ENCODE measurements at places on chromosomes 5 and 9.

DNA sequence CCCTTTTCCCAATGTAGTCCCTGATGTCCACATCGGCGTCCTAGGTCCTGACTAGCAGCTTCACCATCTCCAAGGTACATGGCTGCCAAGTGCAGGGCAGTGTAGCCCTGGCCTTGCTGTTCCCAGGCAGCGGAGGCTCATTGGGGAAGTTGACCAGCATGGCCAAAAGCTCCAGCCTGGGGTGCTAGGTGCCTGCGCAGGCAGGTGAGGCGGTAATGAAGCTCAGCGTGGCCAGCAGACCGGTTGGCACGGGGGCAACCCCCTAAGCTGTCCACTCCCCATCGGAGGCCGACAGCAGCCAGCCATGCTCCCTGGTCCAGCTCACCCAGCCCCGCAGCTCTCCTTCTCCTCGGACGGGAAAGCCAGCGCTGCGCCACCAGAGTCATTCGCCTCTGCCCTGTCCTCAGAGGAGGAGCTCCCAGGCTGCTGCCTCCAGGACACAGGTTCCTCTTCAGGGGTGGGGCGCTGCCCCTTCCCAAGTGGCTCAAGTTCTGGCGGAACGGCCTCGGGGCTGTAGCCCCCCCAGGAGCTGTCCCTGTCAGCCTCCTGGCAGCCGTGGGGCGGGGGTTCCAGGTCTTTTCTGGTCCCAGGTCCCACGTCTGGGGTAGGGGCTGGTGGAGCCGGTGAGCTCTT lies 1218.2 kb downstream of the FOXD4L5 start:
- DNase-seq: no peak

DNA sequence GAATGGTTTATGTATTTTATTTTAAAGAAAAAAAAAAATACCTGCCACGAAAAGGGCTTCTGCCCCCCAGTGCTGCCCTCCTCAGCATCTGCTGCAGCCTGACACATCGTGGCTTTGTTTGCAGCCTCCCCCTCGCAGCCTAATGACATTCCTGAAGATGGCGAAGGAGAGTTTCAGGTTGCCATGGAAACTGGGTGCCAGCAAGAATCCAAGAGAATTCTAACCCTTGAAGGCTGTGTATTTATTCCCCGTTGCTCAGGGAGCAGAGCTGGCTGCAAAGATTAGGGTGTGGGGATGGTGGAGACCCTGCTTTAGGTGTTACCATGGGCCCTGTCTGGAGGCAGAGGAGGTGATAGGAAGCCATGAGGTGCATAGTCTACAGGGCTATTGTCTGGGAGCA lies 126.6 kb downstream of the NSG2 start:
- DNase-seq: no peak

- DNase-seq: no peak
These were observed 33.6 kb upstream of the COL5A1 start for GRCh38 chr9:134607971-134608370.

GRCh38 chr9:3751125-3751758 lies 225.4 kb upstream of the RFX3 start:
- DNase-seq: no peak

DNA sequence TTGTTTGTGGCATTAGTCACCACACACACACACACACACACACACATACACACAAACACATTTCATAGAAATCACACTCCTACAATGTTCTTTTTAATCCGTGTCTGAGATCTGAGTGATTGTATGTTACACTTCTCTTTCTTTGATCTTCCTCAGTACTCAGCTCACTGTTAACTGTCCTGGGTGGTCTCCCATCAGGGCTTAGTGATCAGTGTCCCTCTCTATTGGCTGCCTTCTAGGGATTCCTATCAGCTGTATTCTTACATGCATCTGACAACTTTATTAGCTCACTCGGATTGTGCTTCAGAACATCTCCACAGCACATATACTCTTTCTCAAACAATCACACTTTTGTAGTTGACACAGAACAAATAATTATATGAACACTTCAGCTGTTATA lies 170.2 kb upstream of the POU5F2 start:
- no peak for DNase-seq

DNA sequence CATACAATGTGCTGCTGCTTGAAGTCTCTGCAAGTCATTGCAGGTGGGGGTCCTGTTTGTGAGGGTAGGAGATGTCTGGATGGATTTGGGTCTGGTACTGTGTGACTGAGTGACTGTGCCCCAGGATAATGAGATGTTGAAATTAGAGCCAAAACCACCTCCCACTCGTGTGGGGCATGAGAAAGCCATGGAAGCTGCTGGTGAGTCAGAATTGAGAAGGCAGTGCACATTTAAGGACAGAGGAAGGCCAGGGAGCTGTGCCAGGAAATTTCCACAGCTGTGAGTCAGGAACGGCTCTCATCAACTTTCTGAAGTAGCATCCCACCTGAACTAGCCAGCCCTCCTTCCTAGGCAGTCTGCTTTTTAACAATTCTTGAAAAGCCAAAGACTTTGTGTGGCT lies 229.8 kb downstream of the DRD1 start:
- DNase-seq: no peak

DNA sequence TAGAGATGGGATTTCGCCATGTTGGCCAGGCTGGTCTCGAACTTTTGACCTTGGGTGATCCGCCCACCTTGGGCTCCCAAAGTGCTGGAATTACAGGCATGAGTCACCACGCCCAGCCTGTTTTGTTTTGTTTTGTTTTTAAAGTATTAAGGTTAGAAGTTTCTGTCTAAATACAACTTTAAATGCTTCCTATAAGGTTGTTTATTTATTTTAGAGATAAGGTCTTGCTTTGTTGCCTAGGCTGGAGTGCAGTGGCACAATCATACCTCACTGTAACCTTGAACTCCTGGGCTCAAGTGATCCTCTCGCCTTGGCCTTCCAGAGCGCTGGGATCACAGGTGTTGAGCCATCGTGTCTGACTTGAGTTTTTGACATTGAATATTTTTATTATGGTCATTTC lies 11.4 kb downstream of the MRRF start:
- DNase-seq: no peak

GRCh38 chr9:109052416-109052815 lies 39.1 kb upstream of the CTNNAL1 start:
- DNase-seq: no peak

GRCh38 chr5:171367424-171368370 lies 20.0 kb upstream of the NPM1 start:
- DNase-seq: no peak

- DNase-seq: no peak
These were observed 194.1 kb downstream of the RANBP17 start for GRCh38 chr5:171055875-171056454.

DNA sequence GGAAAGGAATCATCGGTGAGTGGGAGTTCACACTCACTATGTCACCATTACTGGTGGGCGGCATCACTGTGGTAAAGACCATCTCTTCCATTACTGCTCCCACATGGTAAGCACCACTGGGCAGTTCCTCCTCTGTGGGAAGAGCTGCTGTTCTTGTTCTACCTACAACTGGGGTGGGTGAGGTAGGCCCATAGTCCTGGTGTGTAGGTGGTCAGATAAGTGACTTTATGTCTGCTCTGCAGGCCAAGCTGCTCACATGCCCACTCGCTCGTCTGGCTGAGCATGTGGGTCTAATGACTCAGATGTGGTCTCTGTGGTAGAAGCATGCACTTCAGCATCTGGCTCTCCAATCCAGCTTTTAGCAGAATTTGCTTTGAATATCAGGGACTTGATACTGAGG lies 82.9 kb downstream of the TMEM215 start:
- no peak for DNase-seq

Measured in activated CD8-positive, alpha-beta memory T cell treated with anti-CD3 and anti-CD28 coated beads, Interleukin-2, amount 50 U/mL, for 4 hours (primary cell).